Activated B cell treated with CpG ODN at 0.5 μM for 24 hours (primary cell): ENCODE measurements at places on chromosomes 1 and 21. TPM values are rescaled to one million over a fixed set of nuclear protein-coding genes. Genes with fewer than 3 reads are reported as not detected.

Gene LAPTM5
- total RNA-seq: 726 and 766 TPM in 2 replicates

Gene KRTAP13-2
- not detected in 2 replicates for total RNA-seq

Gene ASTN1
- not detected in 2 replicates for total RNA-seq

Gene ATP1A2
- total RNA-seq: not detected in 2 replicates

Gene TMEM200B
- total RNA-seq: not detected in 2 replicates

Gene RUNX3
- total RNA-seq: 141 and 153 TPM in 2 replicates

Gene HSF2BP
- 0.58 and 0.61 TPM in 2 replicates for total RNA-seq
